Esophagus mucosa (tissue), 1 donor: ENCODE measurements at places on chromosomes 4 and X. TPM values are rescaled to one million over a fixed set of nuclear protein-coding genes. Genes with fewer than 3 reads are reported as not detected.

GAGE12J gene
- total RNA-seq = not detected

CHRDL1 gene
- 1.7 TPM for total RNA-seq

NKX6-1 gene
- total RNA-seq = 1.1 TPM

USP17L20 gene
- total RNA-seq = not detected

ZNF711 gene
- 1.6 TPM for total RNA-seq

PFKFB1 gene
- total RNA-seq = 0.36 TPM

ANTXR2 gene
- 1.8 TPM for total RNA-seq
